ENCODE measurements at places on chromosomes 7 and 10.

GRCh38 chr7:28815369-28815927 is 142.7 kb downstream of the TRIL start:
- no peak for DNase-seq

- DNase-seq, result no peak
Observed at GRCh38 chr7:100017875-100018274, 2.5 kb downstream of the ZKSCAN1 start.

DNA sequence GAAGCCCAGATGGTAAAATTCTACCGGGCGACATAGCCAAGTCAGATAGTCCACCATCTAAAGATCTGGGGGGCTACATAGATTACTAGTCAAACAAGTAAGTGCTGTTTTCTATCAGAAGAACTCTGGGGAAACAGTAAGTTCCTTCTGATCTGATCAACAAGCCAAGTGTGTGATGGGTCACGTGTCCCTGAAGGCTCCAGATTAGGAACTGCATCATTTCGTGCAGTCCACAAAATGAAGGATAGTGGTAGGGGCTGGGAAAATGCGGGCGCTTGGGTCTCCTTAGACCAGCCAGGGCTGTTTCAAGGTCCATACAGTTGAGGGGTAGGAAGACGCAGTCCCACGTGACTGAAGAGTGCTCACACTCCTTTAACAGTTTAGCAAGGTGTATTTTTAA is 1.8 kb upstream of the CHN2 start:
- no peak for DNase-seq

DNA sequence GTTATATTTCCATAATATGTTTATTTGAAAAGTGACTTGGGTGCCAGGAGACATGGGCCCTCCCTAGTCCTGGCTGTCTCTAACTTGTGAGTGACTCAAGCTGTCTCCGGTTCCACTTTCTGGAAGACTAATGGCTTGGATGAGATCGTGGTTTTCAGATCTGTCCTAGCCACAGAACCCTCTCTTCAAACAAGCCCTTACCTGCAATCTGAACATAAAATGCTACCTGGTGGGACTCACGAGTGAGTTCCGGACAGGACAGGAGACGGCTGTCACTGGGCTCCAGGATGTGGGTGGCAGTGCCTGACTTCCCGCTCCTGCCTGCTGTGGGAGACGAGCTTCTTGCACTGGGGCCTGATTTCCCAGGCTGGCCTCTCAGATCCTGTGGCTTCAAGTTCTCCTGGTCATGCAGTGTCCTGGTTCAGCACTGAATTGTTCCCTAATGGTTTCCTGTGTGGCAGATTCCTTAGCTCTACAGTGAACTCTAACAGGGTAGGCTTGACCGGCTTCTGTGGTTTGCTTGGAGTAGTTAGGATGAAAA is 26.0 kb upstream of the PFKFB3 start:
- no peak for DNase-seq

DNA sequence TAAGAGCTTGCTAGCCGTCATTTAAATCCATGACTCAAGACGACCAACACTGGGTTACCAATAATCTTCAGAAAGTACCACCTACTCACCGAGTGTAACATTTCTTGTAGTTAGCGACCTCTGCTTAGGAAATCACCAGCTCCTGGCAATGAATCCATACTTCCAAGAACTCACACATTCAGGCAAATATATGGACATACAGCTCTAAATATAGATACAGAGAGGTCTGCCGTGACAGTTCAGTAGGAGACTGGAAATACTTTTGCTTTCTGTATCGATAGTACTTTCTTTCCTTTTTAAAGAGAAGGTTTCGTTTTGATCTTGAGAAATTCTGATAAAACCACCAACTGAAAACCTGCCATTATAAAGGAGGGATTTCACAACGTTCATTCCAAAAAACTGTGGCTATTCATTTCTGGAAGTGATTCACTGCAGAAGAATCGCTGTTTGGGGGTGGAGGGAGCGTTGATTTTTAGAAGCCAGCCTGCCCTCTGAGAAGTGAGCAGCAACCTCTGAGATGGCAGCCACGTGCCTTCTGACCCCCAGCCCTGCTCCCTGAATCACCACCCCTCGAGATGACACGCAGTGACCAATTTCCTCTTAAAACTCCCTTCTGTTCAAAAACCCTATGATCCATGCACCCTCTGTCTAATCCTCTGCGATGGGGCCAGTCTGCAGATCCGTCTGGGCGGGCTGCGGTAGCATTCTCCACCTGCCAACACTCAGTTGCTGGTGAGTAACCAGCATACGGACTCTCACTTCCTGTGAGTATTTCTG is 179.0 kb upstream of the KLF14 start:
- DNase-seq, result no peak

DNA sequence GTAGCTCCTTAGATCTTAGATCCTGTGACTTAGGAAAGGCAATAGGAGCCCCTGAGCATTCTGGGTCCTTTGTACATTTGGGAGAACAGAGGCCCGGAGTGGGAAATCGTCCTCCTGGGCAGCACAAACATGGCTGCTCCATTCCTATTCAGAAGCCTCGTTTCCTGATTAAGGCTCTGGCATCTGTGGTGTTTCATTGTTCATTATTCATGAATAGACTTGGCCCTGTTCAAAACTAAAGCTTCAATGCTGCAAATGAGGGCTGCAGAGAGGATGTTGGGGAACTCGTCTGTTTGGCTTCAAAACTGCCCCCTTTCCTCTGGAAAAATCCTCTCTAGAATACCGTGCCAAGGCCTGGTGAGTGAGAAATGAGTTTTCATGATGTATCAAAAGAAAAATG is 3.4 kb upstream of the HTRA1 start:
- DNase-seq, result no peak

- no peak for DNase-seq
Observed at GRCh38 chr7:111823826-111824225, 261.5 kb upstream of the IMMP2L start.

DNA sequence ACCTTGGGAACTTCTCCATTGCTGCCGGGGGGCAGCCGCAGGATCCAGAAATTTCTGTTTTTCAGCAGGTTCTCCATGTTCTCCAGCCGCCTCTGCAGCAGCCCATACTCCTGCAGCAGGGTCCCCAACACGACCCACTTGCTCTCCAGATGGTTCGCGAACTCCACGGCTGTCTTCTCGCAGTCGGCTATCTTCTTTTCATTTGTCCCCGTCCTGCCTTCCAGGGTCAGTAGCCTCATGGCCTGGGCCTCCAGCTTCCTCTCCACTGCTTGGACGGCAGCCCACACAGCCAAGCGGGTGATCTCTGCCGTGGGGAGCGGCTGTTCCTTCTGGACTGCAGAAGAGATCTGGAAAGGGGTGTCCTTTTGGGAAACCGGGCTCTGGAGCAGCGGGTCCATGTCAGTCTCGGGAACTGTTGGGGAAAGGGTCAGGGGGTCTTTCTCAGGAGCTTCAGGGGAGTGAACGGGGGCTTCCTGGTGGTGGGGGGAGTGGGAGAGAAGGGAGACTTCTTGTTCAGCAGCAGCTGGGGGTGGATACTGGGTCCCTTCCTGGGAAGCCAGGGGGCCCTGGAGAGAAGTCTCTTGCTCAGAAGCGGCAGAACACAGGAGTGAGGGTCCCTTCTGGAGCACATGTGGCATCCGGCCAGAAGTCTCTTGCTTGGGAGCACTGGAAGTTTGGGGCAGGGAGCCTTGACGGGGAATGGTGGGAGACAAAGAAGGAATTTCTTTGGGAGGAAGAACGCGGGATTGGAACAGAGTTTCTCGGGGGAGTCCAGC is 5.5 kb downstream of the ZNF777 start:
- no peak for DNase-seq

- no peak for DNase-seq
Observed at GRCh38 chr7:121081327-121081936, 92.9 kb downstream of the CPED1 start.

DNA sequence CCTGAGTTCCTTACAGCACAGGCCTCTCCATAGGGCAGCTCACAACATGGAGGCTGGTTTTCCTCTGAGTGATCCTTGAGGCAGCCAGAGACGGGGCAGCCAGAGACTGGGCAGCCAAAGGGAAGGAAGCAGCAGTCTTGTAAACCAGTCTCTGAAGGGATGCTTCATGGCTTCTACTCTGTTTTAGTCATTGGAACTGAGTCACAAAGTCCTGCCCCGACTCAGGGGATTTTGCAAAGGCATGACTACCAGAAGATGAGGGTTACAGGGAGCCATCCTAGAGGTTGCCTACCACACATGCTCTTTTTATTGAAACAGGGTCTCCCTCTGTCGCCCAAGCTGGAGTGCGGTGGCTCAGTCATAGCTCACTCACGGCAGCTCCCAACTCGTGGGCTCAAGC is 44.4 kb upstream of the COMMD3 start:
- DNase-seq, result no peak

GRCh38 chr7:521221-522070 is 1.8 kb upstream of the PDGFA start:
- DNase-seq, result no peak

Data from cortex of kidney (tissue), 1 donor.